Activated CD8-positive, alpha-beta memory T cell treated with anti-CD3 and anti-CD28 coated beads, Interleukin-2, amount 50 U/mL, for 4 hours (primary cell): ENCODE measurements at places on chromosomes 7 and 10.

GRCh38 chr7:155911471-155912105 lies 99.3 kb upstream of the SHH start:
- no peak for DNase-seq

GRCh38 chr7:35691827-35692307 lies 3.1 kb downstream of the HERPUD2 start:
- DNase-seq, result no peak

GRCh38 chr7:68671671-68672070 lies 926.6 kb upstream of the AUTS2 start:
- DNase-seq, result no peak

DNA sequence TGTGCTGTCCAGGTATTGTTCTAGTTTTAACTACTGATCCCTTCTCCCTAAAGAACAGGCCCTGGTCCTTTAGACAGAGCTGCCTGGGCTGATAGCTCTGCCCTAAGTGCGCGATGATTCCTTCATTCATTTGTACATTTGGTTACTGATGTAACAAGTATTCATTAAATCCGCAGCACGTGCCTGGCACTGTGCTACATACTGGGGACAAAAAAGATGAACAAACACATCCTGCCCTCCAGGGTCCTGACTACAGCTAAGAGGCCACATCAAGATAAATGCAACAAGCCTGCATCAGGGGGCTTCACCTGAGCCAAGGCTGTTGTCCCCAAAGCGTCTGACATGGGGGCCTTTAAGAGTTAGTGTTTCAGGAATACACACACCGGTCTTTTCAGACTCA lies 99.0 kb upstream of the PODXL start:
- DNase-seq, result no peak

GRCh38 chr10:61112771-61113170 lies 168.8 kb upstream of the RHOBTB1 start:
- DNase-seq, result no peak

DNA sequence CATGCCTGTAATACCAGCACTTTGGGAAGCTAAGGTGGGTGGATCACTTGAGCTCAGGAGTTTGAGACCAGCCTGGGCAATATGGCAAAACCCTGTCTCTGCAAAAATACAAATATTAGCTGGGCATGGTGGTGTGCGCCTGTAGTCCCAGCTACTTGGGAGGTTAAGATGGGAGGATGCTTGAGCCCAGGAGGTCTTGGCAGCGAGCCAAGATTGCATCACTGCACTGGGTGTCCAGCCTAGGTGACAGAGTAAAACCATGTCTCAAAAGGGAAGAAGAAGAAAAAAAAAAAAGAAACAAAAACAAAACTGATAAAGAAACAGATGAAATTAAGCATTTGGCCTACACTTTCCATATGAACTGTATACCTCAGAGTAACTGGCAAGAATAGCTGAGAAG lies 319.2 kb downstream of the PARD3 start:
- no peak for DNase-seq

DNA sequence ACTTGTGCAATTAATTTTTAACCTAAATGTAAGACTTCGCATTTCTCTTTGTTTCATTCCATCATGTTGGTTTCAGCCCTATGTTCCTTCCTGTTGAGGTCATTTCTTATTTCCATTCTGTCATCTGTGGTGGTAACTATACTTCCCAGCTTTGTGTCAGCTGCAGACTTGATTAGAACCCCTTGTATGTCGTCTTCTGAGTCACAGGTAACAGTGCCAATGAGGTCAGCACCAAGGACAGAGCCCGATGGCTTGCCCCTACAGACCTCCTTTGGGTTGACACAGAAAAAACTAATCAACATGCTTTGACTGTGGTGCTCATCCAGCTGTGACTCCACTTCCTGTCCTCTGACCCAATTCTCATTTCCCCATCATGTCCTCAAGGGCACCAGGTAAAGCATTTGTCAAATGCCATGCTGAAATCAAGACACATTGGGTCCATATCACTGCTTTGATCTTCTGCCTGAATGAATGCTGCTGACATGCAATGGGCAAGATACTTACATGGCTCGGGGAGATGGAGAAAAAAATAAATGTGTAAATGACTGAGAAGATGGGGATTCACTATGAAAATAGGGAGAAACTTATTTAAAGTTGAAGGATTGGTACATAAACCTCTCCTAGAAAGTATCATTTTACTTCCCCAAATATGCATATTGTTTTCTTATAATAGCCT lies 25.6 kb upstream of the CRTAC1 start:
- DNase-seq, result no peak

GRCh38 chr7:123645516-123645915 lies 10.2 kb upstream of the LMOD2 start:
- DNase-seq, result no peak

- no peak for DNase-seq
Measured at GRCh38 chr10:50990568-50991455, 83.5 kb upstream of the PRKG1 start.

- DNase-seq, result peak; percentile 33
Measured at GRCh38 chr10:7288060-7288690, 122.7 kb downstream of the SFMBT2 start.

GRCh38 chr10:87861953-87862678 lies 1.2 kb downstream of the KLLN start:
- DNase-seq, result peak; percentile 94

- no peak for DNase-seq
Measured at GRCh38 chr7:136845899-136846465, 22.5 kb upstream of the CHRM2 start.

DNA sequence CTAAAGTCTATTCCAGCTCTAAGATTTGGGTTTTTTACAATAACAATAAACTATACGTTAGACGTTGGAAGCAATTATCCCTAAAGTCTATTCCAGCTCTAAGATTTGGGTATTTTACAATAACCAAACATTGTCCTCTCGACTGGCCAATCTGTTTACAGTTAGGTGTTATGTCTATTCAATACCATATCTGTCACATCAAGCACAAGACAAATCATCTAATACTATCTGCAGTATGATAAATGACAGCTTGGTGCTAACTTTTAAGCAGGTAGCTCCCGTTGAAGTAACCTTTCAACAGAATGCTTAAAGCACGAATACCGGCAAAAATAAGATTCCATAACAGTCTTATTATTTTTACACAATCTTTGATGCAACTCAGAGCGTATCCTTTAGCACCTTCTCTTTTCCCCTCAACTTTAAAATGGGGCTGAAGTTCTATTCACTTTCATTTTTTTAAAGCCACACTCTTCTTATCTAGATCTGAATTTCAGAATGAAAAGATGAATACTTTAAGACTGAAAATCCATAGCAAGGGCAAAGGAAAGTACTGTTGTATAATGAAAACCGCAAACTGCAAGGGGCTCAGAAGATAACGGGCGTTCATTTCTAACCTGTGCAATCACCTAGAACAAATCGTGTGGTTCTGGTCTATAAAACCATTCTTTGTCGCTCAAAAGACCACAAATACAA lies 925 bp downstream of the H2AZ2 start:
- no peak for DNase-seq

GRCh38 chr10:125711110-125711750 lies 8.3 kb upstream of the EDRF1 start:
- no peak for DNase-seq

DNA sequence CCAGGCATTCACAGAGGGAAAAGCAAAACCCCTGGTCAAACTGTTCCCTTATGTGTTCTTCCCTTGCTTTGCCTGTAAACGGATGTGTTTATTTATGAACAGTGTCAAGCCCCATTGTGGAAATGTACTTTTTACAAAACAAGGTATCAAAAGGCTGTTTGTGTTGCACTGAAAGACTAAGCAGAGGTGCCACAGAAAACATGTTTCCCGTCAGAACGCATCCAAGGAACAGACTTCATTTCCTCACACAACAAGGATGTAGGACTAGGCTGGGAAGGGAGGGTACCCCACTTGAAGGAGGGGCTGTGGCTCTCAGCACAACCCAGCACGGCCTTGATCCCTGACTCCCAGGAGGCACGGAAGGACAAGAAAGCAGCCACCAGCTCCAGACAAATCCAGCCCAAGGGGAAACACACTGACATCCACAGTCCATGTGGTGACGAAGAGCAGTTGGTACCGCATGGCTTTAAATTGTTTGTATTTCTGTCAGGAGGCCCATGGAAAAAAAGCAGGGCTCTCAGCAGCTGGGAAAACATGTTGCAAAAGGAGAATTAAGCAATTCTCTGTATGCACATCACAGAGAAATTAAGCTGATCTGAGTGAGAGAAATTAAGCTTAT lies 85.6 kb downstream of the RNF216 start:
- no peak for DNase-seq

DNA sequence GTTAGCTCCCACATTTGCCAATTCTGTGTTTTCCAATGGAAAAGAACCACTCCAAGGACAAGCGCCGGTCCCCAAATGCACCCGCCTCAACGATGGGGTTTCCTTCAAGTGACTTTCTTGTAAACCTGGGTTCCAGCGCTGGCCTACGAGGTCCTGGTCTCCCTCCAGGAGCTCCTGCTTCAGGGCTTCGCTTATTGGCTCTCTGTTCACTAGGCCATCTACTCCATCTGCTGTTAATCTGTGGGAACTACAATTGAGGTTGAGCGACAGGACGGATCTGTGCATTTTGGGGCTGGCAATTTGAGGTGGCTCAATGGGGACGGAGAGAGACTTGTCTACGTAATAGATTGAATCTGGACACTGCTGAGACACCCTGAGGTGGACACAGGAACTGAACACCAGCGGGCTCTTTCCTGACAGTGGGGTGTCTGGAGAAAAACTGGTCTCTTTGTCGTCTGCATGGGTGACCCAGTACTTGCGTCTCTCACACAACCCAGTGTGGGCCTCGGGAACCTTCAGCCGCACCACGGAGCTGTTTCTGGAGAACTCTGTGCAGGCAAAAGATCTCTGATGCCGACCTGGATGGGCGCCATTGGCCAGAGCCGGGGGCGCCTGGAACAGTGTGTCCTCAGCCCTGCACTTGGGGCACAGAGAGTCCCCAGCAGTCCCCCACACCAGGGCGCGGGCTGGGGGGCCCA lies 115.9 kb upstream of the ADAM12 start:
- no peak for DNase-seq

DNA sequence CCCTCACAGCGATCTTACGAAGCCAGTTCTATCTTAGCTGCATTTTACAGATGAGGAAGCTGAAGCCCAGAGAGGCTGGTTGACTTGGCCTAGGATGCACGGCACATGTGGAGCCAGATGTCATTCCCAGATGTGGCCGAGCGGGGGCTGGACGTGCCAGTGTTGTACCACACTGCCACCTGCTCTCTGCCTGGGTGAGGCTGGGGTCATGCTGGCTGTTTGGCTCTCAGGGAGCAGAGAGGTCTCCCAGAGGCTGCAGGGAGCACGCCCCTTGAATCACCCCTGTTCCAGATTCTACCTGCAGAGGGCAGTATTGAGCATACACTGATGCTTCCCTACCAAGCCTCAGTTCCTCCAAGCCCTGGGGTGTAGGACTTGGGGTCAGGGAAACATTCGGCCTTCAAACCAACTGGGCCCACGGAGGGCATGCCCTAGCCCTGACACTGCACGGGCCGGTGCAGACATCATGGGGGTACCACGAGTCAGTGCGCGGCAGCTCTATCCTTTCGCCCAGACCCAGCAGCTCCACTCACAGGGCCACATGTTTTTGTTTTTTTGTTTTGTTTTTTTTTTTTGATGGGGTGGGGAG lies 3.8 kb upstream of the GTF2IRD1 start:
- peak; percentile 71 for DNase-seq

DNA sequence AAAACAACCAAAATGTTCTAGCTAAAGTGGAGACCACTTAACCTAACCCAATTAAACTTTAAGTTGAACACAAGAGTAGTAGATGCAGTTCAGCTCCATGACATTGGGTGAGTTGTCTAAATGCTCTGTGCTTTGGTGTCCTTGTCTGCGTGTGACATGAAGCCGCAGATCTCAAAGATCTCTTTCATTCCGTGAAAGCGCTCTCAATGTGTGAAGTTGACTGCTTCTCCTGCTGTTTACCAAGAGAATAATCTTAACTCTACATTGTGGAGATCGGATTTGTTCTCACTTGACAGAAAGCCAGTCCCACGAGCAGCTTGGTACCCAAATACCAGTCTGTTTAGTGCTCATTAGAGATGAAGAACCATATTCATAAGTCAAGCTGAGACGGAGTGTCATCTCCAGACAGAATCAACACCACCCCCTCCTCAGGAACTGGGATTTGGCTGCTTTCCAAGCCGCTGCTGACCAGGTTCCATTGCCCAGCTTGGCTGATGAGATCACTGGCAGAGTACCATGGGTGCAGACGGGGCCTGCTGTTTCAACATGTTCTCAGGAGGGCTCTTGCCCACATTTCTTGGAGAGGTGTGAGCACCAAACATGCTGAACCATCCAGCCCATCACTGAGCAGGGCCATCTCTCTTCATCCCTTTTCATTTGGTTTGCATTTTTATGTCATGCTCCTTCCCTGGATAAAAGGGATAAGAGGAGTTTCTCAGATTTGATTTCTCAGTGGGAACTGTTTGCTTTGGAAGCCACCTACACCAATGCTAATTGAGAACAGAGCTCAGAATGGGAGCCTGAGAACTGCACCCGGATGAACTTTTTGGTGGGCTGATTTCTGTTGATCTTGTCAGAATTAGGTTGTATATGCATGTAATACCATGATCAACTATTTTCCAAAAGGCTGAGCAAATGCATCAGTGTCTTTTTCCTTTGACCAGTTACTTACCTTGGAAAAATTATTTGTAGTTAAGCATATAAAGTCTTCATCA lies 95.8 kb upstream of the AGBL3 start:
- no peak for DNase-seq

- no peak for DNase-seq
Measured at GRCh38 chr10:124558339-124559321, 97.0 kb downstream of the LHPP start.

GRCh38 chr10:8057636-8058273 lies 3.3 kb downstream of the GATA3 start:
- DNase-seq, result no peak

- DNase-seq, result no peak
Measured at GRCh38 chr10:18419945-18420344, 231.4 kb downstream of the NSUN6 start.

- DNase-seq, result no peak
Measured at GRCh38 chr7:38927751-38928150, 18.8 kb upstream of the VPS41 start.
